ENCODE measurements at places on chromosomes 4 and X.

DNA sequence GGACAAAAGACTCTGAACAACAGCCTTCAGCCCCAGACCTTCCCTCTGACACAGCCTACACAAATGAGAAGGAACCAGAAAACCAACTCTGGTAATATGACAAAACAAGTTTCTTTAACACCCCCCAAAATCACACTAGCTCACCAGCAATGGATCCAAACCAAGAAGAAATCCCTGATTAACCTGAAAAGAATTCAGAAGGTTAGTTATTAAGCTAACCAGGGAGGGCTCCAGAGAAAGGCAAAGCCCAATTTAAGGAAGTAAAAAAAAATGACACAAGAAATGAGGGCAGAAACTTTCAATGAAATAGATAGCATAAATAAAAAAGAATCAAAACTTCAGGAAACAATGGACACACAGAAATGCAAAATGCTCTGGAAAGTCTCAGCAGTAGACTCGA is 224.0 kb downstream of the TRIML1 start:
- DNase-seq = no peak

GRCh38 chrX:47571896-47572295 is 10.3 kb upstream of the TIMP1 start:
- DNase-seq = no peak

- peak; percentile 27 for DNase-seq
These were observed 550 bp downstream of the CBR4 start for GRCh38 chr4:169009286-169010124.

- DNase-seq = no peak
These were observed 38.5 kb downstream of the TMEM156 start for GRCh38 chr4:38993683-38994082.

DNA sequence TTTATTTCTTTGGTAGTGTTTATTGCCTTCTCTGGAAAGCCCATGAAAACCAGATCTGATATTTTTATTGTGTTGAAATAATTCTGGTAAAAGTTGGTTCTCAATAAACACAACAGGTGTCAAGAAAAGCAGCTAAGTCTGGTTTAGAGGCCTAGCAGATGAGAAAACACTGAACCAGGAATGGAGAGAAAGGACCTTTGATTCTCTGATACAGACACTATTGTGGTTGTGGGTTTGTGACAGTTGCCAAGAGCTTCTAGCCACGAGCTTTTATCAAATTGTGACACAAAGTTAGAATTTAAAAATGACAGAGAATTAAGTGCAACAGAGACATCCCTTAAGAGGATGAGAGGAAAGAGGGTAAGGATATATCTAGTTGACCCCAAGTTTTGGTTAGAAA is 42.6 kb downstream of the DDIT4L start:
- no peak for DNase-seq

Data from stimulated activated CD8-positive, alpha-beta memory T cell treated with anti-CD3 and anti-CD28 coated beads, Interleukin-4, amount 100 ng/mL, for 1 hour (primary cell).